ENCODE measurements at places on chromosomes 13 and 19.
A peak's percentile ranks its signal among the peaks of the same experiment; 100 is the strongest.

GRCh38 chr13:91058066-91058465, 289.4 kb upstream of the MIR17HG start:
- DNase-seq = peak; percentile 40

- no peak for DNase-seq
These were observed 7.0 kb upstream of the PLA2G4C start for GRCh38 chr19:48117515-48118130.

- no peak for DNase-seq
These were observed 6.7 kb downstream of the ZNF565 start for GRCh38 chr19:36207605-36208252.

DNA sequence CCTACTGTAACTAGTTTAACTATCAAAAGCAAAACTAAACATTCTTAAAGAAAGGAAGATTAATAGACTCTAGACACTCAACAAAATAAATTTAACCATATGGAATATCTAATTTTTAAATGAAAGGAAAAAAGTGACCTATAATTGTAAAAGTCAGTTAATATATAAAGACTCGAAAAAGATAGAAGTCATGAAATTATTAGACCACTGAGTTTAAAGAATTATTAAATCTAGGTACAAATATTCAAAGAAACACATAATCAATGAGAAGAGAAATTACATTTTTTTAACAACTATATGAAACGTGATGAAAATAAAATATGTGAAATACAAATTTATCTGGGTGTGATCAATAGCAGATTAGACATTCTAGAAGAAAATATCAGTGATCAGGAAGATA, 706.8 kb upstream of the PCDH20 start:
- no peak for DNase-seq

- no peak for DNase-seq
These were observed 48.4 kb downstream of the USPL1 start for GRCh38 chr13:30666113-30666512.

DNA sequence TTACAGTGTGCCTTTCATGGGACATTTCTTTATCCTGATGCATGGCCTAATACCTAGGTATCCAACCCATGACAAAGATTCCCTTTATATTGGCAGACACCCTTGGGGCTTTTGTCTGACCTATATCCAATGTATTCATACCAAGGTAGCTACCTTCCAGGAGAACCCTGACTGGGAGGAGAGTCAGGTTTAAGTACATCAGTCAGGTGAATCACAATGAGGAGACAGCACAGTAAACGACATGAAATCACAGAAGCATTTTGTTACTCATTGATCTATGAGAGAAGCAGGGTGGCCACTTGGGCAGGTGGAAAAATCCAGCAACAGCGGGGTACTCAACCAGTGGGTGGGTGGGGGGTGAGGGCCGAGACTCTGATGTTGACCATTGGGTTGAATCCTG, 527.4 kb upstream of the ATXN8OS start:
- DNase-seq = no peak

DNA sequence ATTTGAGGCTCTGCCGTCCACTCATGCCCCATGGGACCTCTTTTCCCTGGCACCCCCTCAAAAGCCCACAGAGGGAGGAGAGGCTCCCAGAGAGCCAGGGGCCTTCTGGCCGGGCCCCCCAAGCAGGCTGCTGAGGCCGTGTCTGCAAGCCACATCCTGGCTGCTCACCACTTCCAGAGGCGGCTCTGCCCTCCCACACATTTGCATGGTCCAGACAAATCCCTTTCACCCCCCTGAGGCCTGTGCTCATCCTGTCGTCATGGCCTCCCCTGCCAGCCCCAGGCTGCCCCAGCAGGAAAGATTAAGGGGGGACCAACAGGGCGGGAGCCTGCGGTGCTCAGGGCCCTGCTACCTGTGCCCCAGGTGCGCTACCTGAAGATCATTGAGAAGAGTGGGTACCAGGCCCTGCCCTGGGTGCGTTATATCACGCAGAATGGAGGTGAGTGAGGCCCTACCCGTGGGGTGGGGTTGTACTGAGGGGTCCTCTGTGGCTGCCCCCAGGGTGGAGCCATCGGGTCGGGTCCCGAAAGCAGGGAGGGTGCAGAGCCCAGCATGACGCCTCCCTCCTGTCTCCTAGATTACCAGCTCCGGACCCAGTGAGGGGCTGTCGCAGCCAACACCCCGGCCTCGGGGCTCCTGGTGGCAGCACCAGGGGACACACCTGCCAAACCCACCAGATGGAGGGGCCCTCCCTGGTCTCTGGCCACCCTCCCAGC, 36.3 kb downstream of the AP1M1 start:
- no peak for DNase-seq

DNA sequence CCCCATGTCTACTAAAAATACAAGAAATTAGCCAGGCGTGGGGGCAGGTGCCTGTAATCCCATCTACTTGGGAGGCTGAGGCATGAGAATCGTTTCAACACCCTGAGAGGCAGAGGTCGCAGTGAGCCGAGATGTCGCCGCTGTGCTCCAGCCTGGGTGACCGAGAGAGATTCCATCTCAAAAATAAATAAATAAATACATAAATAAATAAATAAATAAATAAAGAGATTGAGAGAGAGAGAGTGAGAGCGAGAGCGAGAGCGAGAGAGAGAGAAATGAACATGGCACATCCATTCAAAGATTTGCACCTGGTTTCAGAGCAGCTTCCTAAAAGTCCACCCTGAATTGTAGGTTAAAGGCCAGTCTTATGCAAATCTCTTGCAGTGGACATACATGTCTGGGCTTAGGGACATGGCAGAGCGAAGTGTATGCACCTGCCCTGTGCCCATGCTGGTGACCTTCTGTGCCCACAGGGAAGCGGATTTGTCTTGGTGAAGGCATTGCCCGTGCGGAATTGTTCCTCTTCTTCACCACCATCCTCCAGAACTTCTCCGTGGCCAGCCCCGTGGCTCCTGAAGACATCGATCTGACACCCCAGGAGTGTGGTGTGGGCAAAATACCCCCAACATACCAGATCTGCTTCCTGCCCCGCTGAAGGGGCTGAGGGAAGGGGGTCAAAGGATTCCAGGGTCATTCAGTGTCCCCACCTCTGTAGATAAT, 42.3 kb upstream of the CYP2B6 start:
- no peak for DNase-seq

DNA sequence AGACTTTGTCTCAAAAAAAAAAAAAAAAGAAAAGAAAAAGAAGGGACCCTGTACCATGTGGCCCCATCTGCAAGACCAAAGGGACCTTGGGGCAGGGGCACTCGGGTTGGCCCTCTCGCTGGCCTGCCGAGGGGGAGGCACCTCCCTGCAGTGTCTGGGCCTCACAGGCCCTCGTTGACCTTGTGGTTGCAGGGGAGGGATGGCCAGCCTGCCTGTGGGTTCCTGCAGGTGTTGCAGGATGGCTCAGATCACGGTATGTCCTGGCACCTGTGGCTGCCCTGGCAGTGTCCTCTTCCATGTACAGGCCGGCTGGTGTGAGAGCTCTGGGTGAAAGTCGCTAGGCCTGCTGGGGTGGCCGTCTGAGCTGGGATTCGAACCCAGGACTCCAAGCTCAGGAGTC, 4.7 kb upstream of the PGLS start:
- no peak for DNase-seq

DNA sequence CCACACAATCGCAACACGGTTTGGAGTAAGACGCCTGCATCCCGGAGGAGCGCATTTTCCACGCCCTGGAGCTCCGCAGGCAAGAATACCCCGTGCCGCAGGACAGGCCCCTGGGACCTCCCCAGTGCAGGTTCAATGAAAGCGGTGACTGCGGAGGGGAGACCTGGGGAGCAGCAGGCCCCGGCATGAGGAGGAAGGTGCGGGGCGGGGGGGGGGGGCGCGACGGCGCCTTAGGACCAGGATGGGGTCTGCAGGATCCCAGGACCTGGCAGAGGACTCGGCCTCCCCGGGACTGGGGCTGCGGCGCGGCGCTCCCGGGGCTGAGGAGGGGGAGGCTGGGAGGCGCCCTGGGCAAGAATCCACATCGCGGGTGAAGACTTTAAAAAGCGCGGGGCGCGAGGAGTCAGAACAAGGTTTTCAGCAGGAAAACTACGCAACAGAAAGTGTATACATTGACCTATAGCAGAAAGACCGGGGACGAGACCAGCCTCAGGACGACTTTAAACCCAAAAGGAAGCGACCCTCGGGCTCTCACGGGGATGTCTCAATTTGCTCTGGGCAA, 432 bp downstream of the ZNF611 start:
- peak; percentile 10 for DNase-seq

DNA sequence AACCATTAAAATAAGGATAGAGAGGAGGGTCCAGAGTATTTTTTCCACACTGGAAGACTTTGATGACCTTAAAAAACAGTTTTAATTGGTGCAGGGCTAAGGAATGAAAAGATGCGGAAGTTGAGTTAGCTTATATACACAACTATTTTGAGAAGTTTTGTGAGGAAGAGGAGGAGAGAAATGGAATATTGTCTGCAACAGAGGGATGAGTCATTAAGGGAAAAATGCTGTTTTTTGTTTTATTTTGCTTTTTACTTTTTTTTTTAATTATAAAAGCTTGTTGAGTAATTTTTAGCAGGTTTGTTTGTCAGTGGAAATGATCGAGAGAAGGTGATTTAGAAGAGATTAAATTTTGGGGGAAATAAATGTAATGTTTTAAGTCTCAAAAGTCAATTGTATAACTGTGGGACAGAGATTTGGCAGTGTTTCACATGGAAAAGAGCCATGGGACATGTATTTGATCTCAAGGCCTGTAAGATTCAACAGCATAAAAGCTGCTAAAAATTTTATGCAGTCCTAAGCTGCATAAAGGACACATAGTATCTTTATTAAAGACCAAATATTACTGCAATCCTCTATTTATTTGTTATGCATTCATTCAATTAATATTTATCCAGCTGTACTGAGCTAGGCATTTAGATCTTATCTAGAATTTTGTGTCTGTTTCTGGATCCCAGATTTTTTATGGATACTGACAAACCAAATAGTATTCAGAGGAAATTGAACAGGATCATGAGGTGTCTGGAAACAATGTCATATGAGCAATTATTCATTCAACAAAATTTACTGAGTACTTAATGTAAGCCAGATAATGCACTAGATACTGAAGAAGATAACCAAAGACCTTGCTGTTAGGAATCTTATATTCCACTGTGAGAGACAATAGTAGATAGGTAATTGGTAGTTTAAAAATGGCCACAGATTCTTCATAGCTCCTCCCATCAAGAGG, 72.7 kb downstream of the DNAJC15 start:
- no peak for DNase-seq

- DNase-seq = no peak
These were observed 55.4 kb downstream of the FOXO1 start for GRCh38 chr13:40611004-40611403.

Measured in choroid plexus epithelial cell (primary cell).